Activated CD8-positive, alpha-beta T cell treated with anti-CD3 and anti-CD28 coated beads for 36 hours (primary cell): ENCODE measurements at places on chromosomes 7 and 10. TPM values are rescaled to one million over a fixed set of nuclear protein-coding genes. Genes with fewer than 3 reads are reported as not detected.
A peak's percentile ranks its signal among the peaks of the same experiment; 100 is the strongest.

DNA sequence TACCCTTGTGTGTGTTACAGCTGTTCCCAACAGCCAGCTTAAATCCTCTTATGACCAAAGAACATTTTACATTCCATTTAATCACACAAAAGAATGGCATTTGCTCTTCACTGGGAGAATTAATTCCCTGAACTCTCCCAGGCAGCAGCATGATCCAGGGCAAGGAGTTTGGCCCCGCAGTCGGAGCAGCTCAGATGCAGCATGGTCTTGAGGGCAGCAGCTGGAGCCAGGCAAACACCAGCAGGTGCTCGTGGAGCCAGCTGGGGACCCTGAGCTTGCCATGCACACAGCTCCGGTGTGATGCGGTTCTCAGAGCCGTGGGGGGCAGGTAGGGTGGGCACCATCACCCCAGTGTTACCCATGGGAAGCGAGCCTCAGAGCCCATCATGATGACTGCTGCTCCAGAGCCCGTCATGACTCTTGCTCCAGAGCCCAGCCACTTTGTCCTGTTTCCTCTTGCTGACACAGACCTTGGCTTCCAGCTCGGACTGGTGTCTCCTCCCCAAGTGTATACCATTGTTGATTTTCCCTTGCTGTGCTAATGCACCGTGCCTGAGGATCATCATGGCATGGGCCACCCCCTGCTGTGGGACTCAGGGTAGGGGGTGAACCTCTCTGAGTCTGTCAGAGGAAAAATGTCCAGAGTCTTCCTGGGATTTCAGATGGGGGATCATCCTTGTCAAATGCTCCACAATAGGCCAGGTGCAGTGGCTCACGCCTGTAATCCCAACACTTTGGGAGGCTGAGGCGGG is 75.8 kb downstream of the ZRANB1 start:
- peaks cover 4% of the 10 kb centered on the region for H3K27me3 ChIP-seq
- DNase-seq: no peak
- H3K4me1 ChIP-seq: no peaks in the 10 kb centered on the region
- no peaks in the 10 kb centered on the region for H3K36me3 ChIP-seq
- H3K27ac ChIP-seq: no peak overlapping the region

The ZNF467 gene
- not detected for total RNA-seq

DNA sequence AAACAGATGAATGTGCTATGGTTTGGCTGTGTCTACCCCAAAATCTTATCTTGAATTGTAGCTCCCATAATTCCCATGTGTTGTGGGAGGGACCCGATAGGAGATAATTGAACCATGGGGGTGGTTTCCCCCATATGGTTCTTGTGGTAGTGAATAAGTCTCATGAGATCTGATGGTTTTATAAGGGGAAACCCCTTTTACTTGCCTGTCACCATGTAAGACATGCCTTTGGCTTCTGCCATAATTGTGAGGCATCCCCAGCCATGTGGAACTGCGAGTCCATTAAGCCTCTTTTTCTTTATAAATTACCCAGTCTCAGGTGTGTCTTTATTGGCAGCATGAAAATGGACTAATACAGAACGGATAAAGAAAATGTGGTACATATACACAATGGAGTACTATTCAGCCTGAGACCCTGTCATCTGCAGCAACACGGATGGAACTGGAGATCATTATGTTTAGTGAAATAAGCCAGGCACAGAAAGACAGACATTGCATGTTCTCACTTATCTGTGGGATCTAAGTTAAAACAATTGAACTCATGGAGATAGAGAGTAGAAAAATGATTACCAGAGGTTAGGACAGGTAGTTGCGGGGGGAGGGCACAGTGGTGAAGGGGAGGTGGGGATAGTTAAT is 587.6 kb upstream of the NRP1 start:
- H3K4me1 ChIP-seq: no peaks in the 10 kb centered on the region
- H3K27me3 ChIP-seq: peaks cover 4% of the 10 kb centered on the region
- no peaks in the 10 kb centered on the region for H3K36me3 ChIP-seq
- no peak overlapping the region for H3K27ac ChIP-seq
- peak; percentile 1 for DNase-seq

- no peaks in the 10 kb centered on the region for H3K36me3 ChIP-seq
- H3K27ac ChIP-seq: no peak overlapping the region
- peaks cover 34% of the 10 kb centered on the region for H3K27me3 ChIP-seq
- H3K4me1 ChIP-seq: peaks cover 15% of the 10 kb centered on the region
- no peak overlapping the region for H3K4me3 ChIP-seq
Observed at GRCh38 chr7:150986099-150986512, 4.7 kb upstream of the NOS3 start.

DNA sequence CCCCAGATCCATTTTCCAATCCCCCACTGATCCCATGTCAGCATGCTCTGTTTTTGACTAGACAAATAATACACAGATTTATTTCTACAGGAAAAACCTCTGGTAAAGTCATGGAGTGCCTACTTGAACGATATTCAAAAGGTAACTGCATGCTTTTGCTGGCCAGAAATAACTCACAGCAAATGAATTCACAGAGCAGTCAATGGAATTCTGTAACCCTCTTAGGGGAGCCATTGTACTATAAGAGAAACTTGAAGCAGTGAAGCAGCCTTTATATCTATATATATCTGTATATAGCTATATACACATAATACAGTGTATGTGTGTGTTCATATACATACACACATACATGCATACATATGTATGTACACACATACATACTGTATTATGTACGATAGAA is 29.0 kb upstream of the MEOX2 start:
- H3K4me3 ChIP-seq: no peak overlapping the region
- H3K27me3 ChIP-seq: no peaks in the 10 kb centered on the region
- H3K27ac ChIP-seq: no peak overlapping the region
- H3K36me3 ChIP-seq: no peaks in the 10 kb centered on the region

The NPFFR1 gene
- not detected for total RNA-seq

- no peak overlapping the region for H3K4me3 ChIP-seq
- H3K36me3 ChIP-seq: peaks cover 46% of the 10 kb centered on the region
- H3K27ac ChIP-seq: peak overlapping the region; percentile 44
- no peaks in the 10 kb centered on the region for H3K27me3 ChIP-seq
Observed at GRCh38 chr10:26556748-26557640, 118.9 kb downstream of the APBB1IP start.

The NANOS1 gene
- not detected for total RNA-seq

GRCh38 chr7:22563032-22563501 is 63.1 kb upstream of the STEAP1B start:
- H3K27me3 ChIP-seq: peaks cover 40% of the 10 kb centered on the region
- DNase-seq: peak; percentile 30
- H3K4me3 ChIP-seq: no peak overlapping the region
- H3K4me1 ChIP-seq: peaks cover 38% of the 10 kb centered on the region

The GIMAP5 gene
- total RNA-seq: 40.7 TPM

The SLC18A3 gene
- not detected for total RNA-seq

DNA sequence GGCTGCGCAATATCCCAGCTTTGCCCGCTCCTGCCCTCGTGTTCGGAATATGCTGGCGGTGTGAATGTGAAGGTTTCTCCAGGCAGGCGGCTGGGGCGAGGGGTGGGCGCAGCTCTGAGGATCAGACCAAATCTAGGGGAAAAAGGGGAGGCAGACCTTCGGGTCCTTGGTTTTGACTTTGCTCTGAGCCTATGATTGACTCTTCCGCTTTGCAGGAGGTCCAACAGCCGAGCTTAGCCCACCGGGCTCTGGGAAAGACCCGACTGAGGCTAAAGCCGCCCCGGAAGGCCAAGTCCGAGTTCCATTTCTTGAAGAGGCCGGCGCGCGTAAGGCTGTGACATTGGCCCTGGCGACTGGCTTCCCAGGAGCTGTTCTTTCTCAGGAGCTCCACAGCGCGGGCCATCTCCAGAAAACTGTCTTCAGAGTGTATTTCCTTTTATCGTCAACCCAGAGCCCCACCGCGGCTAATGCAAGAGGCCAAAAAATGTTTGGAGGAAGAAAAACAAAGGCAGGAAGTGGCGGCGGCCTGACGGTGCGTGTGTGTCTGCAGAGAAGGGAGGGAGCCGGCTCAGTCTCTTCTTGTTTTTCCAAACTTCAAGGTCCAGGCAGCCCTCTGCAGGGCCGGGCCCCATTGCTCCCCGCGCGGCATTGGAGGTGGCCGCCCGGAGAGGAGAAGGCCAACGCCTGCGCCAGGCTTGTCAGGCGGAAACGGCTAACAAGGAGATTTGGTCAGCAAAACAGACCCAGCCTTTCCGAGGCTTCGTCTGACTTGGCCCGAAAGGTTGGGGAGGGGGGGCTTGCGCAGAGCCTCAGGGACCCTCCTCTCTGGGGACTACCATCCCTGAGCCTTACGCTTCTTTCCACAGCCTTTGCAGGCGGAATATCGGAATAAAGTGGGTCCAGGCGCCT is 3.6 kb upstream of the HOXA11 start:
- H3K36me3 ChIP-seq: no peaks in the 10 kb centered on the region
- peaks cover 44% of the 10 kb centered on the region for H3K4me1 ChIP-seq
- H3K27me3 ChIP-seq: peaks cover 80% of the 10 kb centered on the region
- peak overlapping the region; percentile 58 for H3K4me3 ChIP-seq

DNA sequence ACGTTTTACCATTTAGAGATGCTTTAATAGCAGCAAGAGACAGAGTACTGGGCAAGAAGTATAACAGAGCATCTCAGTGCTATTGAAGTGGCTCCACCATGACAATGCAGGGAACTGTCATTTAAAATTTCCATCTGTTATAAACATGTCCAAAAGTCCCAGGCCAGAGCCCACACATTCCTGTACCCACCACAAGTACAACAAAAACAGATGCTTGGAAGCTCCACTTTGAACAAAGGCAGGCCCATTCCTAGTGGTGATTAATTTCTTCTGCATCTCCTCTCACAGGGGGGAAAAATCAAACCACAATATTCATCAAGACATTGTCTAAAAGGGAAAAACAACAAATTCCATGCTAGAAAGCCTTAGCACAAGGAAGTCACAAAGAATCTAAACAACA is 627.9 kb downstream of the PARD3 start:
- H3K4me3 ChIP-seq: no peak overlapping the region
- DNase-seq: no peak
- no peaks in the 10 kb centered on the region for H3K4me1 ChIP-seq
- H3K27me3 ChIP-seq: no peaks in the 10 kb centered on the region
- H3K27ac ChIP-seq: no peak overlapping the region

DNA sequence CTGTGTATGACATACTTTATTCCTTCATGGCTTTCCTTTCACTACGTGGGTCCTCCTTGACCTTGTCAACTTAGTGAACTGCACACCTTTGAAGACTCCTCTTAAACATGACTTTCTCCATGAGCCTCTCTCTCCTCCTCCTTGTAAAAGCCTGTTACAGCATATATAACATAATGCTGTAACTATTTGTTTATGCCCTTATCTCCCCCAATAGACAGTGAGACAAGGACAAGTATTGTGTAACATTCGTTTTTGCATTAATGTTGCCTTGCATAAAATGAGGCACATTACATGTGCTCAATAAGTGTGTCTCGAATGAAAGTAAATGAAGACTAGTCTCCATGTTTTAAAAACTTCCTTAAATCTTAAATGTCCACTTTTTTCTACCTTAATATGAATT is 4.3 kb upstream of the LAMB1 start:
- H3K4me3 ChIP-seq: no peak overlapping the region
- H3K36me3 ChIP-seq: no peaks in the 10 kb centered on the region
- no peak overlapping the region for H3K27ac ChIP-seq

The ARHGEF35 gene
- 2.8 TPM for total RNA-seq

The CALN1 gene
- 0.02 TPM for total RNA-seq

GRCh38 chr7:47327698-47328391 is 254.1 kb downstream of the TNS3 start:
- no peak overlapping the region for H3K4me3 ChIP-seq
- H3K36me3 ChIP-seq: no peaks in the 10 kb centered on the region
- no peak overlapping the region for H3K27ac ChIP-seq
- no peaks in the 10 kb centered on the region for H3K27me3 ChIP-seq

DNA sequence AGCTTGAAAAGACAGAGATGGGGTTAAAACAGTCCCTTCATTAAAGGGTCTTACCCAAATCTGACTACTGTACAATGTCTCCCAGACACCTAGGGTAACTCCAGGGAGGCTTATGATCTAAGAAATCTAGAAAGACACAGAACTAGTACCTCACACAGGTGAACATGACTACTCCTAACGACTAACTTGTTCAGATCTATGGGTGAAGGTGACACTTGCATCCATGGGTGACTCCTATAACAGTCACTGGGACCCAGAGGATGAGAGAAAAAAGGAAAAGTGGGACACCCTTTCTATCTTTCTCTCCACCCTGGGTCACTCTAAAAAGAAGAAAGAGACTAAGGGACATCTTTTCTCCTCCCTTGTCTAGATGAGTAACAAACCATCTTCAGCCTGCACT is 19.2 kb downstream of the AKR1C8 start:
- H3K36me3 ChIP-seq: no peaks in the 10 kb centered on the region
- no peaks in the 10 kb centered on the region for H3K4me1 ChIP-seq
- H3K27me3 ChIP-seq: peaks cover 1% of the 10 kb centered on the region
- DNase-seq: no peak

DNA sequence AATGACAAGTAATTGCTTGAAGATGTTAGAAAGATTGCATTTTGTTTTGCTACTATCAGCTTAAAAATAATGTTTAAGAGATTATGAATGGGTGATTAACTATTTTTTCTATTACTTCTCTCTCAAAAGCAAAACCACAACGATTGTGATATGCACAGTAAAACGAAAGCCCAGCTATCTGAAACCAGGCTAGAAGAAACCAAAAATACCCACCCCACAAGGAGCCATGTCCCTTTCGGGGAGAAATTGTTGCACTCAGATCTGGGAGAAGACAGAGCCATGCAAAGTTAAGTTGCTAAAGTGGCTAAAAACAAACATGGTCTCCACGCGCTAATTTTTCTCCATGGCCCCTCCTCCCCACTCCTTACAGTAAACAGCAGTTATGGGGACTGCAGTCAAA is 173.6 kb downstream of the RPS24 start:
- H3K27ac ChIP-seq: no peak overlapping the region
- no peaks in the 10 kb centered on the region for H3K36me3 ChIP-seq
- H3K4me1 ChIP-seq: peaks cover 9% of the 10 kb centered on the region
- H3K4me3 ChIP-seq: no peak overlapping the region

- no peaks in the 10 kb centered on the region for H3K27me3 ChIP-seq
- H3K4me1 ChIP-seq: peaks cover 5% of the 10 kb centered on the region
- H3K27ac ChIP-seq: no peak overlapping the region
- no peaks in the 10 kb centered on the region for H3K36me3 ChIP-seq
Observed at GRCh38 chr10:69866246-69866687, 64.6 kb downstream of the COL13A1 start.

The LIPK gene
- not detected for total RNA-seq

DNA sequence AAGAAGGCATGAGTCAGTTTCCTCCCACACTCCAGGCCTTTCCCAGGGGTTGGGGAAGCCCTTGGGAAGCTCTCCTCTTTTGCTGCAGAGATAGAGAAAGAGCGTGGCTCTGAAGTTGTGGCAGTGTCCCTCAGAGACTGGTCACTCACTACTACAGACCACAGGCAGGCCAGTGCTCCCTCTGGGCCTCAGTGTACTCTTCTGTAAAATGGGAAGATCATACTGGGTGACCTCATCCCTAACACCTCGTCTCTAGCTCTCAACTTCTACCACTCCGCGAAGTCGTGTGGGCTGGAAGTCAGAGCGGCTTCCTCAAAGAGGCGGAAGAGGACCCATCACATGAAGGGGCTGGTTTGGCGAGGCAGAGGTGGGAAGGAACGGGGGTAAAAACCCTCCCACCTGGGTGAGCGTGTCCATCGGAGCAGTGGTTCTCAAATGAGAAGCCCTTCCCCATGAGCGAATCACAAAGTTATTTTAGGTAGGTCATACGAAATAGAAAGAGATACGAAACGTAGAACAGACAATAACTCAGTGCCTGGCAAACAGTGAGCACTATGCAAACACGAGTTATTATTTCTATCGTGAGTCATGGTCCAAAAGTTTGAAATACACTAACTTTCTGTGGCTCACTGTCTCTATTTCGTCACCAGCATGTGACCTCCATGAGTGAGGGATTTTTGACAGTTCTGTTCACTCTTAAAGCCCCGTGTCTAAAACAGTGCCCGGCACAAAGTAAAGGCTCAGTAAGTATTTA is 32.7 kb downstream of the PRKAG2 start:
- H3K4me3 ChIP-seq: no peak overlapping the region
- H3K36me3 ChIP-seq: no peaks in the 10 kb centered on the region
- no peaks in the 10 kb centered on the region for H3K27me3 ChIP-seq
- DNase-seq: no peak
- H3K27ac ChIP-seq: no peak overlapping the region
- peaks cover 11% of the 10 kb centered on the region for H3K4me1 ChIP-seq
